ENCODE measurements at places on chromosomes 1 and 21. TPM values are rescaled to one million over a fixed set of nuclear protein-coding genes. Genes with fewer than 3 reads are reported as not detected.
A peak's percentile ranks its signal among the peaks of the same experiment; 100 is the strongest.

DNA sequence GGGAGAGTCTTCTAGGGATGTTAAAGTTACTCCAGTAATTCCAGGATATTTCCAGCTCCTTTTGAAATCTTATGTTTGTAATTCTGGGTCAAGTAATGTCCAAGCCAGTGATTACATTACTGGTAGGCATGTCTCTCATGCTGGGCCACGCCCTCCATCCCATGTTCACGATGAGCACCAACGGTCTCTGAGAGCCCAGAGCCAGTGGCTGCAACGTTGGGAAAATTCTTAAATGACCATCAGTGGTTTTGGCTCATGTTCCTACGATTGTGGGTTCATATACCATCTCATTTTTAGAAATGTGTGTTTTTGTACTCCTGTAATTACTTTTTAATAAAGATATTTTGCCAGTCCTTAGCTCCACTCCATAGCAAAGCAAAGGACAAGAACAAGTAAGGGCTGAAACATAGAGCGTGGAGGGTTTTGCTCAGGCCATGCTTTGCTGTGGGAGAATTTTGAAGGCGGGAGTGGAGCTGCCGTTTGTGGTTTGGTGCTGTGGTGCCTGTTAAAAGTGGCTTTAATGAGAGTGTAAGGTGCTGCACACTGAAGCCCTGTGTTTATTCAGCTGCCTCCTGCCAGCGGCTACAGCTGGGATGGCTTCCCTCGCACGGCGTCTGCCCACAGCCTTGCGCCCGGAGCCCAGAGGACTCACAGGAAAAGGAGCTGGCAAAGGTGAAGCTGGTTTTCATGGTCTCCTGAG is 28.9 kb downstream of the VANGL1 start:
- no peaks in the 10 kb centered on the region for H3K36me3 ChIP-seq
- no peak overlapping the region for H3K4me3 ChIP-seq
- H3K27ac ChIP-seq = peak overlapping the region; percentile 91
- H3K27me3 ChIP-seq = no peaks in the 10 kb centered on the region
- H3K4me1 ChIP-seq = peaks cover 29% of the 10 kb centered on the region

- H3K4me3 ChIP-seq = no peak overlapping the region
- H3K36me3 ChIP-seq = no peaks in the 10 kb centered on the region
- no peak for DNase-seq
Measured at GRCh38 chr1:47207803-47208373, 18.1 kb upstream of the PDZK1IP1 start.

- H3K4me1 ChIP-seq = no peaks in the 10 kb centered on the region
- no peaks in the 10 kb centered on the region for H3K36me3 ChIP-seq
- H3K27me3 ChIP-seq = no peaks in the 10 kb centered on the region
- H3K27ac ChIP-seq = no peak overlapping the region
- no peak overlapping the region for H3K4me3 ChIP-seq
- no peak for DNase-seq
Measured at GRCh38 chr1:97066860-97067259, 345.3 kb downstream of the PTBP2 start.

GRCh38 chr1:65049941-65050713 is 83.8 kb upstream of the JAK1 start:
- H3K4me3 ChIP-seq = no peak overlapping the region
- H3K4me1 ChIP-seq = no peaks in the 10 kb centered on the region
- no peak for DNase-seq
- H3K27ac ChIP-seq = no peak overlapping the region

- H3K4me1 ChIP-seq = no peaks in the 10 kb centered on the region
- no peaks in the 10 kb centered on the region for H3K27me3 ChIP-seq
- no peak for DNase-seq
- no peaks in the 10 kb centered on the region for H3K36me3 ChIP-seq
Measured at GRCh38 chr1:53519421-53519820, 60.2 kb downstream of the DMRTB1 start.

- no peaks in the 10 kb centered on the region for H3K27me3 ChIP-seq
- no peak overlapping the region for H3K4me3 ChIP-seq
- H3K27ac ChIP-seq = no peak overlapping the region
- DNase-seq = no peak
- H3K36me3 ChIP-seq = no peaks in the 10 kb centered on the region
Measured at GRCh38 chr1:36922071-36922470, 112.2 kb downstream of the GRIK3 start.

DNA sequence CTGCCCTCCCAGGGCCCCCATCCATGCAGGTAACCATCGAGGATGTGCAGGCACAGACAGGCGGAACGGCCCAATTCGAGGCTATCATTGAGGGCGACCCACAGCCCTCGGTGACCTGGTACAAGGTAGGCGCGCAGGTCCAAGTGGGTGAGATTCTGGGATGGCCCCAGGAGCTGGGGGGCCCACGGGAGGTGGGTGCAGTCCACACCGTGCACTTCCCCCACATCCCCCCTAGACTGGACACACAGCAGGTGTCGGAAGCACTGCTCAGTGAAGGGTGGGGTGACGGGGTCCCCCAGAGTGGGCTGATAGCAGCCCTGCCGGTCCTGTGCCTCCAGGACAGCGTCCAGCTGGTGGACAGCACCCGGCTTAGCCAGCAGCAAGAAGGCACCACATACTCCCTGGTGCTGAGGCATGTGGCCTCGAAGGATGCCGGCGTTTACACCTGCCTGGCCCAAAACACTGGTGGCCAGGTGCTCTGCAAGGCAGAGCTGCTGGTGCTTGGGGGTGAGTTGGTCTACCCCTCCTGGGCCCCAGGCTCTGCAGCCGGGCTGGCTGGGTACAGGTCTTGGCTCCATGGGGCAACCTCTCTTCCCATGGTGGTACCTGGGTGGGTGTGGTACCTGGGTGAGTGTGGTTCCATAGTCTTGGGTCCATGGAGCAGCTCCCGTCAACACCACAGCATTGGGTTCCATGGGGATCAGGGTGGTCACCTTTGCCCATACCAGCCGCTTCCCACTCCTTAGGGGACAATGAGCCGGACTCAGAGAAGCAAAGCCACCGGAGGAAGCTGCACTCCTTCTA is 40.4 kb downstream of the TRIM11 start:
- H3K36me3 ChIP-seq = no peaks in the 10 kb centered on the region
- no peak overlapping the region for H3K4me3 ChIP-seq
- H3K27ac ChIP-seq = no peak overlapping the region
- H3K4me1 ChIP-seq = no peaks in the 10 kb centered on the region
- DNase-seq = no peak

DNA sequence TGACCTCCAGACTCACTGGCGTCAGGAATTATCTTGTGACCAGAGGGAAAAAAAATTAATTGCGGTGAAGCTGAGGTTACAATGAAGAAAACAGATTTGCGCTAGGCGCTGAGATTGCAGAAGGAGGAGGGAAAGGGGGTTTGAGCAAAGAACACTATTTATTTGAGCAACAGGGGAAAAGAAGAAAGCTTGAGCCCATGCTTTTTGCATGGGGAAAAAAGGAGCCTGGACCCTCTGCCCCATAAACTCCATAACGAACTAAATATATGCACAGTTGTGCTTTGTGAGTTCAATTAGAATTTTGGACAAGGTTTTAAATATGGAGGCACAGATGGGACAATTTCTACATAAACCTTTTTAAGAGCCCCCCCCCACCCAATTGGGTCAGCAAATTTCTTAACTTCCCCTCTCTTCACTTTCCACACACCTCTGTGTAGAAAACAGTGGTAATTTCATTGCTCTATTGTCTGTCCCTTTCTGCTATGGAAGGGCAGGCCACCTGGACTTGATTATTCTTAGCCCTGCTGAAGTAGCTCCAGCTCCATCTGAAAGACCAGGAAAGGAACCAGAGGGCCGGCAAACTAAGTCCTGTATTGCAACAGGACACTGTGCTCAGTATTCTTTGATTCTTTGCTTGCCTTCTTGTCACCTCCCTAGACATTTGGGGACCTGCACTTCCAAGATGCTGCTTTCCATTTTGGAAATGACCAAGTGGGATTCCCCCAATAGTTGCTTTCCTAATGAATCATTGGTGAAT is 862 bp upstream of the ID3 start:
- no peak for DNase-seq
- H3K27me3 ChIP-seq = no peaks in the 10 kb centered on the region
- peaks cover 65% of the 10 kb centered on the region for H3K4me1 ChIP-seq
- no peaks in the 10 kb centered on the region for H3K36me3 ChIP-seq

- no peak overlapping the region for H3K27ac ChIP-seq
- H3K27me3 ChIP-seq = no peaks in the 10 kb centered on the region
- H3K4me1 ChIP-seq = no peaks in the 10 kb centered on the region
Measured at GRCh38 chr1:82337635-82338034, 536.9 kb downstream of the ADGRL2 start.

DNA sequence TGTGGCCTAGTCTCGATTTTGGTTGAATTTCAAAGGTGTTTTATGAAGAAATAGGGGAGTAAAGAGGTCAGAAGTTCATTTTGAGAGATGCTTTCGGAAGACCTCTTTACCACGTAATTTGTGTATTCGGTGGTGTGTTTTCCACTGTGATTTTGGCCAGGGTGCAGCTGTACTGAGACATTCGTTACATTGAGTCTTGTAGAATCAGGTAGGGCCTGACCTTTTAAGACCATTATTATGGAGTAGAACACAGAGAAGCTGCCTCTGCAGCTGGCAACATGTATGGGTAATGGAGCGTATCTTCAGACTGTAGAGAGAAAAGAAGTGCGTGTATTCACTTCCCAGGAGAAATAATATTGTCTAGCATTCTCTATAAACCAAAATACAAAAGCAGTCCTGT is 326.5 kb downstream of the PDE4B start:
- no peaks in the 10 kb centered on the region for H3K36me3 ChIP-seq
- no peaks in the 10 kb centered on the region for H3K27me3 ChIP-seq
- H3K4me1 ChIP-seq = no peaks in the 10 kb centered on the region
- no peak for DNase-seq
- H3K4me3 ChIP-seq = no peak overlapping the region
- no peak overlapping the region for H3K27ac ChIP-seq

GRCh38 chr1:47926461-47926999 is 70.7 kb downstream of the TRABD2B start:
- H3K4me3 ChIP-seq = no peak overlapping the region
- DNase-seq = no peak
- H3K27ac ChIP-seq = no peak overlapping the region
- H3K27me3 ChIP-seq = no peaks in the 10 kb centered on the region
- no peaks in the 10 kb centered on the region for H3K4me1 ChIP-seq

DNA sequence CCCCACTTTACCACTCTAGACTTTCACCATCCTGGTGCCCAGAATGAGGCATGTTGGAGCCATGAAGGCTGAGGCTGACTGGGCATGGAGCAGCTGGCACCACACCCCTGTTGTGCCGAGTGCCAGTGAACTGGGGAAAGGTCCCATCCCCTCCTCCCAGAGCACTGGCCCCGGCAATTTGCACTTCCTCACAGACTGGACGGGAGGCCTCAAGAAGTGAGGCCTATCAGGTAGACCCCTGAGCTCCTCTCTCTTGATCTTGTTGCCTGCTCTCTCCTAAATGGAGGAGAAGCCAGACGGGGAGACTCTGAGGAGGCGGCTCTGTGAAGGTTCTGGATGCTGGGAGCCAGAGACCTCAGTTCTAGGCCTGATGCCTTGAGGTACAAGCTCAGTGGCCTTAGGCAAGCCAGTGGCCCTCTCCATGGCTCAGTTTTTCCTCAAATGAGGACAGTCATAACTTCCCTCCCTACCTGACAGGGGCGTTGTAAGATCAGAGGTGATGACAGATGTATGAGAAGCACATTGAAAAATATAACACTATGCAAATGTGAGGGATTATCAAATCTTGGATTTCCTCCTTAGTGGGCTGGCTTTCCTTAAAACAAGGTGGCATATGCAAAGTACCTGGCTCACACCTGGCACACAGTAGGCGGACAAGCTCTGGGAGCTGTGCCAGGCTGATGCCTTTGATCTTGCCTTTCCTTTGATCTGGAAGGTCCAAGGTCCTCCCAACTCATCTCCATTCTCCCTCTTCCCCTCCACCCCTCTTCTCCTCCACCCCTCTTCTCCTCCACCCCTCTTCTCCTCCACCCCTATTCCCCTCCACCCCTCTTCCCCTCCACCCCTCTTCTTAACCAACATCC is 6.7 kb downstream of the GRHL3 start:
- DNase-seq = no peak
- H3K27ac ChIP-seq = no peak overlapping the region
- H3K4me1 ChIP-seq = peaks cover 15% of the 10 kb centered on the region
- H3K36me3 ChIP-seq = no peaks in the 10 kb centered on the region

- no peaks in the 10 kb centered on the region for H3K27me3 ChIP-seq
- peaks cover 15% of the 10 kb centered on the region for H3K4me1 ChIP-seq
- H3K27ac ChIP-seq = peak overlapping the region; percentile 63
Measured at GRCh38 chr1:48007047-48007446, 9.9 kb upstream of the TRABD2B start.

GRCh38 chr1:46333300-46334029 is 7.1 kb upstream of the NSUN4 start:
- H3K27ac ChIP-seq = no peak overlapping the region
- no peaks in the 10 kb centered on the region for H3K27me3 ChIP-seq
- DNase-seq = peak; percentile 45
- no peaks in the 10 kb centered on the region for H3K4me1 ChIP-seq
- H3K36me3 ChIP-seq = no peaks in the 10 kb centered on the region
- no peak overlapping the region for H3K4me3 ChIP-seq

- no peaks in the 10 kb centered on the region for H3K36me3 ChIP-seq
- H3K4me3 ChIP-seq = no peak overlapping the region
- no peaks in the 10 kb centered on the region for H3K4me1 ChIP-seq
- H3K27ac ChIP-seq = no peak overlapping the region
- no peak for DNase-seq
Measured at GRCh38 chr1:24052220-24052619, 59.7 kb downstream of the MYOM3 start.

- DNase-seq = peak; percentile 30
- H3K4me1 ChIP-seq = peaks cover 14% of the 10 kb centered on the region
- H3K27ac ChIP-seq = peak overlapping the region; percentile 99
- no peaks in the 10 kb centered on the region for H3K27me3 ChIP-seq
- H3K4me3 ChIP-seq = peak overlapping the region; percentile 91
Measured at GRCh38 chr1:43366601-43367025, 1.2 kb downstream of the ELOVL1 start.

- no peaks in the 10 kb centered on the region for H3K27me3 ChIP-seq
- H3K4me1 ChIP-seq = peaks cover 8% of the 10 kb centered on the region
- DNase-seq = no peak
- no peak overlapping the region for H3K4me3 ChIP-seq
Measured at GRCh38 chr1:146049436-146049835, 27.9 kb upstream of the HJV start.

- H3K36me3 ChIP-seq = no peaks in the 10 kb centered on the region
- no peaks in the 10 kb centered on the region for H3K27me3 ChIP-seq
- no peak overlapping the region for H3K27ac ChIP-seq
- H3K4me3 ChIP-seq = no peak overlapping the region
- DNase-seq = no peak
Measured at GRCh38 chr1:53765657-53766056, 26.7 kb upstream of the GLIS1 start.

SLC1A7 gene
- total RNA-seq = not detected

RNF186 gene
- total RNA-seq = 1.4 TPM

IL6R gene
- total RNA-seq = 58.0 TPM

TAS1R1 gene
- not detected for total RNA-seq

VAV3 gene
- 44.4 TPM for total RNA-seq

KCNC4 gene
- total RNA-seq = 2.1 TPM

TOE1 gene
- 10.6 TPM for total RNA-seq

NHLH1 gene
- 0.13 TPM for total RNA-seq

OPTC gene
- not detected for total RNA-seq

FAM3B gene
- 47.5 TPM for total RNA-seq
